SIG-M5 (cell line): ENCODE measurements at places on chromosomes 7 and 10.
A peak's percentile ranks its signal among the peaks of the same experiment; 100 is the strongest.

GRCh38 chr7:50153995-50154394, 60.9 kb upstream of the ZPBP start:
- DNase-seq = no peak

GRCh38 chr7:81408728-81409127, 361.1 kb downstream of the HGF start:
- DNase-seq = no peak

DNA sequence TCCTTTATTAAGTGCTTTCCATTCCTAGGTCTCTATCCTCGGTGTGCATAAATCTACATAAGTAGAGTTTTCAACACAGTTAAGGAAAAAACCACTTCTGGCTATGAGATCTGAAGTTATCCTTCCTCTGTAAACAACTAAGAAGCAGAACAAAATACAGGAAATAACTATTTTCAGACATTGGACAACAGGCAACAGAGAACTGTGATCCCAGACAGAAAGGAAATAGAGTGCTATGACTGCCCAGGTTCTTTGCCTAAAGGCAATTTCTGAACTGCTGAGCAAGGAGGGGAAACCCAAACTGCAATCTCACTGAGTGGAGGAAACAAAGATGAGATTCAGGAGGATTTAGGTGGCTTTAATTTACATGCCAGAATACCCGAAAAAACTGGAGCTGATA, 285.4 kb downstream of the SNX13 start:
- DNase-seq = no peak

- DNase-seq = no peak
Measured at GRCh38 chr7:84813376-84813775, 373.5 kb downstream of the SEMA3D start.

DNA sequence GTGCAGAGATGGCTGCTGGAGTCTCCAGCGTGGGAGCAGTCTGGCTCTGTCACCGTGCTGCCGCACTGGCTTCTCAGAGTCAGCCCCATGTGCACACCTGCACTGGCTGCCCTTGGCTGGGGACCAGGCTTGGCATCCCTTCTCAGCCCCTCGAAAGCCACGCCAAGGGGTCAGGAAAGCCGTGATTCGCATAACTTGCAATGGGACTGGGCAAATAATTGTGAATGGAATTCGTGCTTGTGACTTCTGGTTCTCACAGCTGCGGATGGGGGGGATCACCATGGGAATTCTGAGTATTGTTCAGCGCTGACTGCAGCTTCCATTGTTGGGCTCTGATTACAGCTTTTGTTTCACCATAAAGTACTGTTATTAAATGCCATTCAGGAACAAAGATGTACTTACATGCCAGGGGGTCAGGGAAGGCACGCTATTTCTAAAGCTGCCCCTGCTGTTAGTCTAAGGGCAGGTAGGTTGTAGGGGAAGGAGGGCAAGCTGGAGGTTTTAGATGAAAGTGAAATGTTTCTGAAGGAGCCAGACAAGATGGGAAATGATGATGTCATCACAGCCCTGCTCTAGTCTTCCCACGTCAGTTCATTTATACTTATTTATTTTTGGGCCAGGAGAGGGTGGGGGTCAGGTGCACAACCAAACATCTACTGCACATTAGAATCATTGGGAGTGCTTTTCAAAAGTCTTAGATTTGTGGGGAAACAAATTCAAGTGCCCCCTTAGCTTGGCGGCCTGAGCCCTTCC, 5.8 kb upstream of the PLEKHA1 start:
- no peak for DNase-seq

DNA sequence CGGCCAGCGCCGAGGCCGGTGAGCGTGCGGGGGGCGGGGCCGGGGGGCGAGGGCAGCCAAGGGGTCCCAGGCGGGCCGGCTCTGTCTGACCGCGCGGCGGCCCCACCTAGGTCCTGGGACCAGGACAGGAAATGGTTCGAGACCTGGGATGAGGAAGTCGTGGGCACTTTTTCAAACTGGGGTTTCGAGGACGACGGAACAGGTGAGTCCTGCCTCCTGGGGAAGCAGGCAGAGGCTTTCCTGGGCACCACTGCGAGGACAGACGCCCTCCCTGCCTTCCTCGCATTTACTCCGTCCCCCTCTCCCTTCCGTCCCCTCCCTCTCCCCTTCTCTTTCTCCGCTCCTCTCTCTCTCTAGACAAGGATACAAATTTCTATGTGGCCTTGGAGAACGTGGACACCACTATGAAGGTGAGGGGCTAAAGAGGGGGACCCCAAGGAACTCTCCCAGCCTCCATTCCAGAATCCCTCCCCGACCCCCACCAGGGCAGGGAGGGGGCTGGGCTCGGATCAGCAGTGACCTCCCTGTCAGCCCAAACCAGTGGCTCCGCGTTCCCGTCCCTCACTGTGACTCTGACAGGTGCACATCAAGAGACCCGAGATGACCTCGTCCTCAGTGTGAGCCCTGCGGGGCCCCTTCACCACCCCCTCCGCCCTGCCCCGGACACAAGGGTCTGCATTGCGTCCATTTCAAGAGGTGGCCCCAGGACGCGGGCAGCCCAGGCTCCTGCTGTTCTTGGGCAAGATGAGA, 2.6 kb upstream of the MUC12 start:
- no peak for DNase-seq

- DNase-seq = no peak
Measured at GRCh38 chr7:33619264-33619663, 286.1 kb upstream of the BMPER start.

DNA sequence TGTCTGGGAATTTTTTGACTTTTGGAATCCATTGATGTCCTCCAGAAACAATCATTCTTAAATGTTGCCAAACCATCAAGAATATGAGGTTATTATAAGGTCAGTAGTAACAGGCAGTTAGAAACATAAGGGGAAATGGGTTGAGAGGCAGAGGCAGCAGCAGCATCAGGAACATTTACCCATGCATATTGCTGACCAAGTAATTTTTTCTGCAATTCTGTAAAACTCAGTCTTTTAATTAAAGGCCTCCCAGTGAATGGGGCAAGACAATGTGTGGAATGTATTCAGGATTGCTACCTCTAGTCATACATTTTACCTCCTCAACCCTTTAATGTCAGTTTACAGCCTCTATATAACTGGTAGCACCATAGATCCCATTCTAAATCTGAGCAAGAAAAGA, 66.5 kb upstream of the SKAP2 start:
- no peak for DNase-seq

DNA sequence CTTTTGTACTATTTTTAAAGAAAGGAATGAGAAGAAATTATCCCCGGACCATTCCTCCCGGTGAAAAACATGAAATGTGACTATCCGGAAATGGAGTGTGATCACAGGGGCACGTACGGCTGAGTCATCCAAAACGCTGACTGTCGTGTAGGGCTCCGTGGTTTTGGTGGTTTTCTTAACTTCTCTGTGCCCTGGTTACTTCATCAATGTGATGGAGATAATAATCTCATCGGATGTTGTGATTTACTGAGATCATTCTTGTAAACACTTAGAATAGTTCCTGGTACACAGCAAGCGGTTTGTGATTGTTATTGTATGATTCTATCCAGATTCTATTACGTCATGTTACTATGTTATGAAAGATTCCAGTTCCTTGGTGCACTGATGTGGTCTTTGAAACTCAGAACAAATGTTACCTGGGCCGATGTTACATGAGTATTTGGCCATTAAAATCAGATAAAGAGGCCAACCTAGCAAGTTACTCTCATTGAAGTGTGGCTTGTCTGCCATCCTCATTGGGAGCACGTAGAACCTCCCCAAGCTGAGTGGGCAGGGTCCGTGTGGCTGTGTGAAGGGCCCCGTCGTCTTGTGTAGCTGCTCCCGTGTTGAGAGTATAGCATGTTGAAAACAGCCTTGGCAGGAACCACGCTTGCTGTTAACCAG, 99.5 kb downstream of the CAMK1D start:
- DNase-seq = peak; percentile 8

- DNase-seq = no peak
Measured at GRCh38 chr7:105830405-105831301, 45.7 kb downstream of the ATXN7L1 start.

GRCh38 chr10:17101257-17101909, 28.2 kb downstream of the CUBN start:
- DNase-seq = no peak

- no peak for DNase-seq
Measured at GRCh38 chr7:112120696-112121217, 85.4 kb downstream of the DOCK4 start.

DNA sequence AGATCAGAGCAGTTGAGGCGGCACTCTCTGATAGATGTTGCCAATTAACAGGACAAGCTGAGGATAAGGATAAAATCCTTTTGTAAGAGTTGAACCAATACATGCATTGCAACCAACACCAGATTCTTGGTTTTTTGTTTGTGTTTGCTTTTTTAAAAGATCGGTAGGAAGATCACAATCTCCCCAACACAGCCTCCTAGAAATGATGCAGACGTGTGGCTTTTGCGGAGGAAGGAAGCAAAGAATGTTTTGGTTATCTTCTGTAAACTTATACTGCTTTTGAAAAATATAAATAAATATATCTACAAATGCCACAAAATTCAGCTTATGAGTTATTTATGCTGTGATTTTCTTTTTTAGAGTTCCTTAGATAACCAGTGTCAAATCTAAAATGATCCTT, 35.5 kb downstream of the PIK3AP1 start:
- DNase-seq = no peak

GRCh38 chr10:95188593-95188992, 5.4 kb upstream of the ACSM6 start:
- DNase-seq = no peak

- DNase-seq = no peak
Measured at GRCh38 chr10:117597216-117597615, 54.7 kb downstream of the EMX2 start.

DNA sequence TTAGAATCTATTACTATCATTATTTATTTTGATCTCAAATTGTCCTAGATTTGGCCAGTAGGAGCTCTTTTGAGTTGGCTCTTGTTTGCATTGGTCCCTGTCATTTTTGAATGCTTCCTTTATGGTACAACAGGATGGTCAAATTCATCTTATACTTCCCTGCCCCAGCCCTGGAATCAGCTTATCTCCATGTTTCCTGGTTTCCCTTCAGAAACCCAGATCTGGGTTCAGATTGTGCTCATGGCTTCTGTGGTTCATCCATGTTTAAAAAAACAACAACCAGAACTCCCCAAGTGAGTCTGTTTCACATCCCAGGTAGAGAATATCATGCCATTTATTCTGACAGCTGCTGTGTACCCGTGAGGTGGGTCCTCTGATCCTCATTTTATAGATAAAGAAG, 10.6 kb downstream of the ZFYVE27 start:
- no peak for DNase-seq

GRCh38 chr10:114087255-114087654, 43.6 kb downstream of the ADRB1 start:
- no peak for DNase-seq

- no peak for DNase-seq
Measured at GRCh38 chr10:80055760-80056159, 22.7 kb upstream of the TMEM254 start.

DNA sequence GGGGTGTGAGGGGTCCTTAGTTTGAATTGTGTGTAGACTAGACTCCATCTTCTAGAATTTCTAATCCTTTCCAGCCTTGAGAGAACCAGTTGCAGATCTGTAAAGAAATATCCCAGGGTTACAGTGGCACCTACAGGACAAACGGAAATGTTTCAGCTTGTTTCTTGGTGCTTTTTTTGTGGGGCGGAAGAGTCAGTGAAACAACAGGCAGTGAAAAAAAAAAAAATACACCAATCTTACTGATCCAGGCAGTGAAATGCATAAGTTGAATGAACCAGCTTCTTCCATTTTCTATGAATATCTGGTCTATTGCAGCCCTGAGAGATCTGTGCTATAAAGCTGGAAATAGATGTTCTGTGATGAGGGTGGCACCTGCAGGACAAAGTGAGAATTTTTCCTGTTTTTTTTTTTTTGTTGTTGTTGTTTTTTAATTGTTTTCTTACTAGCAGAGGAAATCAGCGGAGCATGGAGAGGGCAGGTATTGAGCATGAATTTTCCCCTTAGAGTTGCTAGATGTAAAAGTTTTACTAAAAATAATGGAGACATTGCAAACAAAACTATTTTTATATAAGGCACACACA, 81.9 kb upstream of the DYNC1I1 start:
- DNase-seq = no peak
